GM23248 (cell line): ENCODE measurements at places on chromosomes 3 and 15. TPM values are rescaled to one million over a fixed set of nuclear protein-coding genes. Genes with fewer than 3 reads are reported as not detected.

DNA sequence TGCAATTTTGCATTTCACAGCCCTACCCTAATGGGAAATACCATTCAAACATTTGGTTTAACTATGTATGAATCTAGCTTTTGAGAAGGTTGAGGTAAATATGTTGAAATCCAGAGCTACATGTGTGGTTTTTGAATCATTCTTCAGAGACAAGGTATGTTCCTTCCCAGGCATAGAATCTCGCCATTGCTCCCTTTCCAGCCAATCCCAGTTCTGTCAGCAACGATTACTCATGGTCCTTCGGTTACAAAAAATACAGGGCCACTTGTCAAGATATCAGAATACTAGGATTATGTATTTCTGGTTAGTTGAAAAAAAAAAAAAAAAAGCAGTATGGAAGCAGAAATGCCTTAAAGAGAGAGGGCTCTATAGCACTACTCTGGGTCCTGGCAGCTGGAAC, 182.4 kb downstream of the RBMS3 start:
- no peak for DNase-seq

GRCh38 chr3:155730843-155731242, 14.0 kb downstream of the PLCH1 start:
- DNase-seq: no peak

Gene LINGO1
- total RNA-seq: not detected in 2 replicates

GRCh38 chr3:44012160-44012899, 229.4 kb upstream of the TOPAZ1 start:
- no peak for DNase-seq

Gene CCDC191
- 0.43 and 2.4 TPM in 2 replicates for total RNA-seq

DNA sequence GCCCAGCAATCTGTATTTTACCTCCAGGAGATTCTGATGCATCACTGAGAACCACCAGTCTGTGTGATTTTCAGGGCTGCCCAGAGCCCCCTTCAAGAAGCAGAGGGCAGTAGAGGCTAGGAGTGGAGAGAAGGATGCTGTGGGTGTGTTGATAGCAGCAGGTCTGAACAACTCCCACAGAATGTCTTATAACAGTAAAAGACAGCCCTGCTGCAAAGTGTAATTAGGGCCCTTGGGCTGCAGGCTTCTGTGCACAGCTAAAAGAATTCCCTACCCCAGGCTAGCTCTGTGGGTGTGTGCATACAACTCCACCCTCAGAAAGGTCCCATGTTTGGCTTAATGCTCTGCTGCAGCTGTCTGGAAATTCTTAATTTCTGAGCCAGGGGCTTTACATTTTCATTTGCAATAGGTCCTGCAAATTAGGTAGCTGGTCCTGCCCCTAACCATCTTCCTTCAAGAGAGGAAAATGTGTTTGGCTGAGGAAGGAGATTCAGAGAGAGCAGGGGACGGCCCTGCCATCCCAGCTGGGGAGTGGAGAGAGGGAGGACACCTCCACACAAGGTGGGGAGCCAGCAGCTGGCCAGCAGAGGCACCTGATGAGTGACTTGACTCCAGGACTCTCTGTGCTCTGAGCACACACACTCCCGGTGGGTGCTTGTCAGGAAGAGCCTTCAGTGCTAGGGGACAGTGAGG, 43.2 kb upstream of the RAB6B start:
- peak; percentile 17 for DNase-seq

- DNase-seq: no peak
Measured at GRCh38 chr15:89805241-89806209, 9.1 kb downstream of the ANPEP start.

GRCh38 chr3:157981819-157982218, 124.4 kb downstream of the SHOX2 start:
- no peak for DNase-seq

DNA sequence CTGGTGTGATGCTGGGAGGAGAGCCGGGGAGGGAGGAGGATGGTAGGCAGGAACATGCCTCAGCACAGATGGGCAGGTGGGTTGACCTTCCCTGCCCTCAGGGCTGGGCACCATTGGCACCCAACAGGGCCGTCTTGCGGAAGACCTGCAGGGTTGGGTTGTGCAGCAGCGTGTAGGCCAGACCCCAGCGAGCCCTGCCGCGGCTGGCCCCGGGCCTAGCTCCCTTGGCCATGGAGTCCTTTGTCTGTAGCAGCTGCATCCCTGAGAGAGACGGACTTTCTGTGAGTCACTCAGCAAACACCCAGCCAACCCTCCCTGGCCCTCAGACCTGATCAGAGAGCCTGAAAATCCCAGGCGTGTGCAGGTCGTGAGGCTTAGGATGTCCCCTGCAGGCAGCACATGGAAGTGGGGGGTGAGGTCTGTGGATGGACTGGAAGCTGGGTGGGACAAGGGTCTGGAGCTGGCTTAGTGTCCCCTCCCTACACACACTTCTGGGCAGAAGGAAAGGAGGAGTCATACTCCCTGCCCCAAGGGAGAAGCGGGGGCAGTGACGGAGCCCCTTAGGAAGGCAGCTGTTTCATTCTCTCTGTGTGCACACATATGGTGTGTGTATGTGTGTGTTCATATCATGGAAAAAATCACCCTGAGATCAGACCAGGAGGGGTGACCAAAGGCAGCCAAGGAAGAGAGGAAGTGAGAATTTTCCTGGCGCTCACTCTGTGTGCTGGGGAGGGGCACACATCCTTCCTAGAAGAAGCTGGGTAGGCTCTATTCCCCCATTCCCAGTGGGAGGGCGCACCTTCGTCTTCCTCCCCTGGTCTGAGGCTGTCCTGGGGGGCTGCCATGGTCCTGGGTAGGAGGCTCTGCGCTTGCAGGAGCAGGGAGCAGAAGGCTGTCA, 6.7 kb downstream of the ISLR start:
- DNase-seq: peak; percentile 94

Gene THOC7
- 54.8 and 71.7 TPM in 2 replicates for total RNA-seq

- no peak for DNase-seq
Measured at GRCh38 chr15:70379938-70380883, 282.5 kb upstream of the TLE3 start.

- DNase-seq: no peak
Measured at GRCh38 chr3:73511571-73512525, 112.9 kb downstream of the PDZRN3 start.

- no peak for DNase-seq
Measured at GRCh38 chr3:12897381-12898289, 56.3 kb upstream of the RPL32 start.

- no peak for DNase-seq
Measured at GRCh38 chr3:4225005-4225471, 78.1 kb upstream of the SETMAR start.

DNA sequence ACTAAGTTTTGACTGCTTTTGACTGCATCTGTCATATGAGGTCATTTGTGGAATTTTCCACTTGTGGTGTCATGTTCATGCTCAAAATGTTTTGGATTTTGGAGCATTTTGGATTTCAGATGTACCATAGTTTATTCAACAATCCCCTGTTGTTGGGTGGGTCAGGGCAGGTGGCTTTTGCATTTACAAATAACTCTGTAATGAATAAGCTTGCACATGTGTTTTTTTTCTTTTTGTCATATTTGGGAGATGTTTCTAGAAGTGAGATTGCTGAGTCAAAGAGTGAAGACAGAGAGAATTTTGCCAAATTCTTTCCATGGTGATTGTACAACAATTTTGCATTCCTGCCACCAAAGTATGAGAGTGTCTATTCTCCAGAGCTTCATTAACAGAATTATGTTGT, 62.4 kb upstream of the ADPGK start:
- peak; percentile 68 for DNase-seq

GRCh38 chr3:196688349-196688748, 23.7 kb downstream of the CEP19 start:
- peak; percentile 96 for DNase-seq

Gene MRPL46
- 14.6 and 20.5 TPM in 2 replicates for total RNA-seq

GRCh38 chr3:57822686-57823085, 66.6 kb downstream of the SLMAP start:
- DNase-seq: no peak

DNA sequence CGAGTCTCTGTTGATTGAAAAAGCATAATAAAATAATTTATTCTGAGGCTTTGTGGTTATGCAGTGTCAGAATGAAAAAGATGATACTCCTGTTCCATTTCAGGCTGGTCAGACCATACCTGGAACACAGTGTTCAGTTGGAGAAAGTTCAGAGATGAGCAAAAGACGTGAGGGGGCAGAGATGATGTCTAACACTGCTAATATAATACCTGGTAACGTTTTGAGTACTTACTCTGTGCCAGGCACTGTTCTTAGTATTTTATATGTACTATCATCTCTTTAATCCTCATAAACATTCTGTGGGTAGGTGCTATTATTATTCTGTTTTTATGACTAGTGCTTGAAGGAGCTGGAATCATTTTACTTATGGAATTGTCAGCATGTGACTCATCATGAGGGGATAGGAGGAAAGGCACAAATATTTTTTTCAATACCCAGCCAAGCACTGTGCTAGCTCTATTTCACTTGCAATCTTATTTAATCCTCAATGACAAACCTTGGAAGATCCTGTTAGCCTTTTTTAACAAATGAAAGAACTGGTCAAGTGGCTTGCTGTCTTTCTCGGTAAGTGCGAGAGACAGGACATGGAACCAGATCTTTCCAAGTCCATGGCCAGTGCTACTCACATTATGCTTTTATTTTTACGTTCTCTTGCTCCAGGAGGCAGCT, 31.8 kb downstream of the IQGAP1 start:
- peak; percentile 90 for DNase-seq

- peak; percentile 61 for DNase-seq
Measured at GRCh38 chr15:101269479-101270223, 7.6 kb downstream of the SELENOS start.

GRCh38 chr3:183185696-183186095, 23.2 kb upstream of the LAMP3 start:
- peak; percentile 85 for DNase-seq

GRCh38 chr15:48962662-48963523, 826 bp downstream of the SHC4 start:
- peak; percentile 83 for DNase-seq

- DNase-seq: no peak
Measured at GRCh38 chr3:61810953-61811497, 249.7 kb downstream of the PTPRG start.

Gene TLR9
- total RNA-seq: not detected in 2 replicates

DNA sequence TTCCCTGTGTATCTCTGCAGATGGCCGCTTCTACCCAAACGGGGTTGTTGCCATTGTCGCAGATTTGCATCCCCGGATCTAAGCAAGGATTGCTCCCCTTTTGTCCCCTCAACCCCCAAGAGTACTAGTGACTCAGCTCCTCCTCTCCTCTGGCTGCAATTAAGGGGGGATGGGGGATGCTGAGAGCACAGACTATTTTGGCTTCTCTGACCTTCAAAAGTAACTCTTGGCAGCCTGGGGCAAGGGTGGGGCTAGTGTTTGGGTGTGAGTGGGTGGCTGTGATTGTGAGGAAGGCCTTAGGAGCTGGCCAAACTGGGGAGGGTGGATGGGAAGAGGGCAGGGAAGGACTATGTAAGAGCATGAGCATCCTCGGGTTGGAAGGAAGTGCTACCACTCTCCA, 1.2 kb upstream of the MAP1A start:
- peak; percentile 83 for DNase-seq

DNA sequence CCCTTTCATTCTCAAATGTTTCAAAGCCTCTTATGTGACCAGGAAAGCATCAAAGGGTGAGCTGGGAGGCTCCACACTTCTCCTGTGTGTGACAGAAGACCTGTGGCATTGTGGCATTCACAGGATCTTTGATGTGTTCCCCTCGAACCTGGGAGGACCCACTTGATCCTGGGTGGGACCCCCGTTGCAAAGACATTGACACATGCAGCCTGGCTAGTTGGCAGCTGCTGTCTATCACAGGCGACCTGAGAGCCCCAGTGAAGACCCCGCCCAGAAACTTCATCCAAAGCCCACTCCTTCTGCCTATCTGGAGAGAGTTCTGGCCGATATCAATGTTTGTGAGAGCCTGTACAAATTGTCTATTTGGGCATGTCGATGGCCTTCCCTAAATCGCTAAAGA, 140.4 kb upstream of the ATP2B2 start:
- DNase-seq: no peak

DNA sequence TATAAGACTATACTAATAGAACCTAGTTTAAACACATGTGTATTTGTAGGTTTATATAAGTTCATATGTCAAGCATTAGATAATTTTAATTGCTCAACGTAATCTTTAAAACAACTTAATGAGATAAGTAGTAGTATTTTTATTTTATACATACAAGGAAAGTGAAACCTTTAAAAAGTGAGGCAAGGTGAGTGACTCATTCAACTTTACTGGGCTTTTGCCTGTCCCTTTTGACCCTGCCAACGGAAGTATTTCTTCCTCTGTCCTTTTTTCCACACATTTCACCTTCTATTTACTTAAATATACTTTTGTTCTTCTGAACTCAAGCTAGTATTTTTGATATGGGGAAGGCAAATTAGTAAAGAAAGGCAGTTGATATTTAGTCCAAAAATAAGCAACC, 78.5 kb downstream of the KBTBD8 start:
- no peak for DNase-seq

DNA sequence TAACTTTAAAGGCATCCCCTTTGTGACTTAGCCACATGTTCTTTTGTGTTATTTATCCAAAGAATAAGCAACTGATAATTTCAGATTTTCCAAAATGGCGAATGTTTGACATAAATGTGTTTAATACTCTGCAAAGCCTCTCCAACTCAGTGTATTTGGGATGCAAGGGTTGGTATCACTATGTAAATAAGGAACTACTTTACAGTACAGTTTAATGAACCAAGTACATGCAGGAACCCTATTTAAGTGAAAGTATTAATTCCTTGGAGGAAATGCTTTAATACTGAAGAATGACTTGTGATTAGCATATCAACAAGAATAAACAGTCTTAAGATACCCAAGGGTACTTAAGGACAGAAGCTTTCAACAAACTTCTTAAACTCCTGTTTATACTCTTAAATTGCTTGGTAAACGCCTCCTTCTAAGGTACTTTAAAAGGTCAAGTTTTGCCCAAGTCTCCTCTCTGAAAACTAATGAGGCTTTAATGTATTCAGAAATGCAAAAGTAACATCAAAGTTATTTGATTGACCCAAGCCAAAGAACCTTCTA, 107.7 kb downstream of the TNIK start:
- no peak for DNase-seq

DNA sequence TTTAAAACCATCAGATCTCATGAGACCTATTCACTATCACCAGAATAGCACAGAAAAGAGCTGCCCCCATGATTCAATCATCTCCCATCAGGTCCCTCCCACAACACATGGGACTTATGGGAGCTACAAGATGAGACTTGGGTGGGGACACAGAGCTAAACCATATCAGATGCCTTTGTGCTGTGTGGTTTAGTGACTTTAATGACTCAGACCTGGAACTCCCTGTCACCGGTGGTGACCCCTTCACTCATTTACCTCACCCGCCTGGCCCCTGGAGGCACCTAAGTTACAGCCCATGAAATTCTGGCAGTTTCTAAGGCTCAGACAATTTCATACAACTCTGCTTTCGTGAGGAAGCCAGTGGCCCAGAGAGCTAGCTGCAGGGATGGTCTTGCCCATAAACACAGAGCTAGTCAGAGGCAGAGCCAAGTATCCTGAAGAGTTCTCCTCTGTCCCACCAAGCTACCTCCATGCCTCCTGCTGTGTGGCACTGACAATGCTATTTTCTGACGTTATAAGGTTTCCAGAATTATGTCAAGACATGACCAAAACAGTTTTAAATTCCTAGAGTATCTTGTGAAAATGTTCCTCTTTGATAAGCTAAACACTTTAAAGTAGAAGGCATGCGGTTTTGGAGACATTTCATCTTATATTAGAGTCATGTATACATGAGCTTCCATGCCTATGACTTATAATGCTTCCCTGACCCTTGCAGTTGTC, 231.1 kb upstream of the IL12A start:
- no peak for DNase-seq

Gene ACSBG1
- total RNA-seq: not detected in 2 replicates

Gene FBXO40
- total RNA-seq: not detected in 2 replicates

- no peak for DNase-seq
Measured at GRCh38 chr15:69914960-69915359, 182.8 kb downstream of the TLE3 start.
